Stimulated activated CD4-positive, alpha-beta T cell treated with anti-CD3 and anti-CD28 coated beads, Interleukin-15, amount 100 ng/mL, for 1 hour (primary cell): ENCODE measurements at places on chromosomes 5 and 9.

- DNase-seq, result no peak
Measured at GRCh38 chr9:20562051-20562450, 60.2 kb downstream of the MLLT3 start.

GRCh38 chr9:129876815-129877214, 41.6 kb downstream of the USP20 start:
- no peak for DNase-seq

- DNase-seq, result no peak
Measured at GRCh38 chr5:108650997-108651396, 96.7 kb upstream of the FER start.

- DNase-seq, result no peak
Measured at GRCh38 chr5:38148021-38148625, 110.2 kb upstream of the EGFLAM start.

- DNase-seq, result no peak
Measured at GRCh38 chr5:176994460-176995121, 12.0 kb downstream of the UIMC1 start.

DNA sequence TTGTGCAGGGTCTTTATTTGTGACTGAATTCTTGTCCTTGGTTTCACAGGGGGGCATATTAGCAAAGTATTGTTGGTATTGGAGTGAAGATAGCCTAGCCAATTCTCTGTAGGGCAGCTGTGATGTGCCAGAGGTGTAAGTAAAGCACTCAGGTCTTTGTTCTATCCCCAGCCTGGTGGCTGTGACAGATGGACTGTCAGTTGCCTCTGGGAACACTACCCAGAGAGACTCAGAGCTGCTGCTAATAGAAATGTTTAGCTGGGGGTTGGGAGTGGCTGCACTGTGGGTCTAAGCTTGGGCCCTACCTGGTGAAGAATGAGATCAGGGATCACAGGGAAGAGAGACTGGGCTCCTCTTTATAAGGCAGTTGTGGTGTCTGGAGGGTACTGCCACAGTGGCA, 1006.5 kb upstream of the TYRP1 start:
- DNase-seq, result no peak

- DNase-seq, result no peak
Measured at GRCh38 chr5:64165500-64166200, at the start of gene RNF180. Gene RNF180 (plus strand): TSS chr5:64165843. CDS start chr5:64200808, 34,965 bp downstream.

DNA sequence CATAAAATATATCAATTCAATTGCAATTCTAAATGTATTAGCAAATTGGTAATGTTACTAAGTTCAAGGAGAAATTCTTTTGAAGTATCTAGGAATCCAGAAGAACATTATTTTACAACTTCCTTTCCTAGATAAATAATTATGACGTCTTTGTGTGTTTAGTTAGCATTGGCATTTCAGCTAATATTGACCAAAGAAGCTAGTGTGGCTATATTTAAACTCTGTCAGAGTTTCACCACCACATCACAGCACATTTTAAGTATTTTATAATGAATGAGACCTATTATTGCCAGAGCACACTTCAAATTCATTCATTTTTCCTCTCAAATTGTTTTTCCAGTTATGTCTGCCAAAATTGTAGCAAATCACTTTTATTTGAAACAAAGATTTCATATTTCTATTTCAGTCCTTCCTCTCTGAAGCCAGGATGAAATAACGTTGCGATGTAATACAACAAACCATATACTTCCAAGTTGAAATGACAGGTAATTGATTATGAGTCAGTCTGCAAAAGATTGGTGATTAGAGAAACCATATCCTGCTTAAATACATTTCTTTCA, 18.9 kb downstream of the PLK2 start:
- DNase-seq, result no peak

- no peak for DNase-seq
Measured at GRCh38 chr9:99459919-99460318, 237.8 kb downstream of the SEC61B start.

GRCh38 chr5:143713047-143714003, 98.6 kb upstream of the HMHB1 start:
- no peak for DNase-seq

GRCh38 chr5:88503406-88503805, 234.8 kb upstream of the TMEM161B start:
- no peak for DNase-seq

DNA sequence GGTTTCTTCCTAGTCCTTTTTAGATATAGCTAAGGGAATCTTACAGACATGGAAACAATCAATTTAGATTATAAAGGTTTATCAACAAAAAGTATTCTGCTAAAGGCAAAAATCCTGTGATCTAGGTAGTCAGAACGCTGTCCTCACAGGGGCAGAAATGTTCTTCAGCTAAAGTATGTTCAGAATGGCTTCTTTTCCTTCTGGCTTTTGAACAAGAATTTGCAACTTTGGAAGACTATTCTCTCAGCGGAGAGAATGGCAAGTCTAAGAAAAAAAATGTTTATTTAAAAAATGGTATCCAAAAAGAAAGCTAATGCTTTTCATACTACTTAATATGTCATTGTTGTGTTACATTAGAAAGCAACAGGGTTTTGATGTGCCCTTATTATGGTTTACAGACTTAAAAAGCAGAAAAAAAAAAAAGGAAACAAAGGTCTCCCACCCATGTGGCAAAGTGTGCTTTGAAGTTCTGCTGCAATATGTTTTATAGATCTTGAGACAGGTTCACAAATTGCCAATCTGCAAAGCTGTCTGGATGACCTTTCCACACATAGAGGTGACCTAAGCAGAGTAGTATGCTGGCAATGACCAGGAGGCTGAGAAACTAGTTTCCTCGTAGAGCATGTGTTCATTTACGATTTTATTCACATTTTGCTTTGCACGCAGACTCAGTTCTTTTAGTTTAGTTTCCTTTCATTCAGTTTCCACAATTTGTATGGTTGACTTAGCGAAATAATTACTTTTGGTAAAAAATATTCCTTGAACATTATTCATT, 45.1 kb upstream of the PJA2 start:
- DNase-seq, result no peak

- no peak for DNase-seq
Measured at GRCh38 chr5:120452471-120452870, 11.6 kb upstream of the PRR16 start.

- DNase-seq, result no peak
Measured at GRCh38 chr9:112380825-112381221, 915 bp downstream of the HSDL2 start.

- DNase-seq, result no peak
Measured at GRCh38 chr9:4558371-4558998, 68.2 kb downstream of the SLC1A1 start.

GRCh38 chr5:120413686-120414085, 50.4 kb upstream of the PRR16 start:
- DNase-seq, result no peak

DNA sequence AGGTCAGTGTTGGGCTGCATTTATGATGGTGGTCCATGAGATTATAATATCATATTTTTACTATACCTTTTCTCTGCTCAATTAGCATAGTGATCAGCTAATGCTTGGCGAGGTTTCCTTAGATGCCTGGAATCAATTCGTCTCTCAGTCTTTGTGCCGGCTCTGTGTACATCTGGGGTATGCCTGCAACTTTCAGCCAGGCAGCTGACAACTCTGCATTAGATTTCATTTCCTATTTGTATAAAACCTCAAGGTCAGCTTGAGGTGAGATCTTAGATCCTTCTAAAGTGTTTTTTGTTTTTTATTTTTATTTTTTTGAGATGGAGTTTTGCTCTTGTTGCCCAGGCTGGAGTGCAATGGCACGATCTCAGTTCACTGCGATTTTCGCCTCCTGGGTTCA, 86.8 kb downstream of the MELK start:
- no peak for DNase-seq

GRCh38 chr5:36367524-36367923, 65.8 kb upstream of the RANBP3L start:
- DNase-seq, result no peak

- no peak for DNase-seq
Measured at GRCh38 chr5:107655831-107656230, 14.9 kb downstream of the EFNA5 start.

DNA sequence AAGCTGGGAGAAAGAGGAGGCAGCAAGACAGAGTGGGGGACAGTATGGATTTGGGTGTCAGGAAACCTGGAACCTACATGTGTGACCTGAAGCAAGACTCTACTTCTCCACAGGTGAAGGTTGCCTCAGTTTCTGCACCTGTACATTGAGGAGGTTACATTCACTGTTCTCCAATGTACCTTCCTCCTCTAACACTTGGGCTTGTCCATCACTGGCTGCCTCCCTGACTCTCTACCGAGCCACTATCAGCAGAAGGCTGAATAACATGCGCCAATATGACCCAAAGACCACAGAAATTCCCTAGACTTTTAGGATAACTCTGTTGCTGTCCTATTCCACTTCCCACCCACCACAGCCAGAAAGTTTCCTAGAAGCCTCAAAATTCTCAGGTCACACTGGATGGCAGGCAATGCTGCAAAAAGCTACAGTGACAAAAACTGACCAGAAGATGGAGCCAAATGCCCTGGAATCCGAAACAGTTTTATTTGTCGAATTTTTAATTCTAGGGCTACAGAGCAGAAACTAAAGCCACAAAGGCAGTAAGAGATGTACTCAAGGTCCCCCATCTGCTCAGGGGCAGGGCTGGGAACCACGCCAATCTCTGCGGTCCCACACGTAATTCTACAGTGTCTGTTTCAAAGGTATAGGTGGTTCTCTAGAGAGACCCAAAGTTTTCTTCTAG, 64.4 kb downstream of the FAM114A2 start:
- no peak for DNase-seq

- no peak for DNase-seq
Measured at GRCh38 chr9:135796784-135797485, 95.0 kb downstream of the KCNT1 start.

DNA sequence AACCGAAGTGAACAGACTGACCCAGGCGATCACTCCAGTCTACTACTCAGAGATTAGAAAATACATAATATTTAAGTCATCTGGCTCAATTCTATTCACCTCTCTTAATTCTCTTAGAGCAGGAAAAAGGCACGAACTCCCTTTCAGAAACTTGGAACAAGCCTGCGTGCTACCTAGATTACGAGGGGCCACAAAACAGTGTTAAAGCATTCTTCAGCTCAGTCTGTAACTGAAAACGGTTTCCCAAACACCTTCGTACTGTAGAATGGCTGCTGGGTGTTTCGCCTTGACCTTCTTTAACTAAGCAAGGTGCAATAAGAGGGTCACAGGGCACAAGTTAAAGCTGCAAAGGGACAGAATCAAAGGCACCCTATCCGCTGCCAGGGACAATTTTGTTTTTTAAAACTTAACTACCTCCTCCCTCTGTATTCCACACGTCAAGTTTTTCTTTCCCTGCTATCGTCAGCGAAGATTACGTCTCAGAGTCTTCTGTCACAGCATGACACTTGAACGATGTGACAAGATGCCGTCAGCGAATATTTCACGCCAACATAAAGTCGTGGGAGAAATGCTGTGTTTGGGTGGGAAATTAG, 687 bp downstream of the LYSMD3 start:
- DNase-seq, result no peak

DNA sequence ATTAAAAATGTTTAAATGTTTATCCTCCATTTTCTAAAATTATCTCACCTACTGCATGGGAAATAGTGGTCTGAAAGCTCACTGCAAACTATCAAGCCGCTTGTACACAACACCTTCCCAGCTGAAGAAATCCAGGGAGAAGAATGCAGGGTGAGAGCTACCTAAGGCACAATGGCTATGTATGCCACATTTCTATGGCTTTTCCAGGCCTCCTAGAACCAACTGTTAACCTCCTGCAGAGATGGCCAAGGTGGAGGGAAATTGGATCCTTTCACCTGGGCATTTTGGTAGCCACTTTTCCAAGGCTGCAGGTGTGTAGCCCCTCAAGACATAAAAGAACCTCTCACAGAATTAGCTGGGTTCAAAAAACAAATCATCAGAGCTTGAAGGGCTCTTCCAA, 286.4 kb downstream of the EBF1 start:
- no peak for DNase-seq

DNA sequence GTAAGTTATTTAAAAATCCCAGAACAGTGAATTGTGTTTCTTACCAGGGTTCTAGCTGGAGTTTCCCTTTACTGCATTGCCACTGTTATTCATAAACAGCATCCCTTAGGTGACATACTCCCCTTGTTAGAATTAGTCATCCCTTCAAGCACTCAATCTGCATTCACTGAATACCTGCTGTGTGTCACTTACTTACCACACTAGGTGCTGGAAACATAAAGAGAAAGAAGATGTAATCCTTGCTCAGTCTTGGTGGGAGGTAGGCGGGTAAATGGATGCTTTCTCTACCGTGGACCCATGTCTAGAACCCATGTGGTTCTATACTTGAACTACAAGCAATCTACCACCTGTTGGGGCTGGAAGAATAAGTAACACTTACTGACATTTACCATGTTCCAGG, 371.6 kb downstream of the KDM4C start:
- DNase-seq, result no peak

GRCh38 chr5:115873392-115873791, 31.7 kb downstream of the AP3S1 start:
- no peak for DNase-seq

- no peak for DNase-seq
Measured at GRCh38 chr9:129908906-129909305, 73.6 kb downstream of the USP20 start.

GRCh38 chr5:150034662-150035061, 34.1 kb downstream of the HMGXB3 start:
- DNase-seq, result no peak

DNA sequence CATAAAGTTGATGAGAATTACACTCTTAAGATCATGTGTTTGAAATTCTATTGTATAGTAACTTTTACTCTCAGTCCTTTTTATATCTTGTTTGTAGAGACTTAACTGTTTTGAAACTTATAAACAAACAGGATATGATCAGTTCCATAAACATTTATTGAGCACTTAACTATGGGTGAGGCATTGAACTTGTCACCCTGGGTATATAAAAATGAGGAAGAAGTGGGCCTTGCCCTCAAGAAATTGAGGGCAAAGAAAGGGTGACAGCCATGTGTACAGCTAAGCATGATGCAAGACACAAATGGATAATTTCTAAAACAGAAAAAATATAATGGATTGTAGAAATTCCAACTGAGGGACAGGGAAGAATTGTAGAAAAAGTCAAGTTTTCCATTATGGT, 15.7 kb downstream of the UNC13B start:
- DNase-seq, result no peak

DNA sequence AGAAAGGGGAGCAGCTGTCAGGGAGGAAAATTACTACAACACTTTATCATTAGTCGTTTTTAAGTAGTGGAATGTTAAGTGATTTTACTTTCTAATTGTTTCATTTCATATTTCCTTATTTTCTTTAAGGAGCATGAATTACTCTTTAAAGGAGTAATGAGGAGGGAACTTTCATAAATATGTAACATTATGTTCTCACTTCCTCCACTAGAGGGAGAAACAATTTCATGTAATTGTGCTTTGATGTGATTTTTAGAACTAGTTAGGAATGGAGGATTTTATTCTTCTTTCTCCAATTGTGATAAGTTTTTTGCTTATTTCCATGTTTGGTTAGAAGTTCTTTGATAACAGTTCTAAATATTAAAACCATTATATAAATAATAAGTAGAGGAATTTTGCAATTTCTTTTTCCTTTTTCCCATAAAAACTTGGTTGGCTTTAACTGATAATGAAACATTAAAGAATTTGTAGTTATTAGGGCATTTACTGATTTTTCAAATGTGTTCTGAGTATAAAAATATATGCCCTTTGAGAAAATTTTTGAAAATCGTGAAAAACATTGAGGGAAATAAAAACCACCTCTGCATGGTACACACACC, 25.6 kb downstream of the CEP78 start:
- DNase-seq, result no peak

GRCh38 chr9:96122282-96122681, 179.7 kb downstream of the HSD17B3 start:
- no peak for DNase-seq
